ENCODE measurements at places on chromosomes 2 and 18.

GRCh38 chr2:66853585-66853984 lies 418.7 kb downstream of the MEIS1 start:
- DNase-seq: no peak

DNA sequence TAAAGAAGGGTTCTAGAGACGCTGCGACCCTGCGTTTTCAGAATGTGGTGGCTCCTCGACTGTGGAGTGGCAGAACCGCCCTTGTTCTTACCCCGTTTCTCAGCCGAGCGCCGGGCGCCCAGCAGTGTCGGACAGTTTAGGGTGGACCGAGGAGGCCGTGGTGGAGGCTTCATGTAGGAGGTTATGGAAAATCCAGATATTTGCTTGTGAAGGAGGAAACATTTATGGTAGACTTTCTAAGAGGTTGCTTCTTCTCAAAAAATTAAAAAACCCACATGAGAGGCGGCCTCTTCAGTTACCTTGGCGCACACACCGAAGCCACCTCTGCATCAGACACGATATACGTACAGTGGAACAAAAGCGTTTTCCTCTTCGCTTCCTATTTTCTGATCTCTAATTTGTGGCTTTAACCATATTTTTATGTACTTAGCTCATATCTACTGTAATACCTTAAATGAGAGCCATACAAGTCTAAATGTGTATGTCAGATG lies 120.8 kb downstream of the NFATC1 start:
- DNase-seq: no peak

DNA sequence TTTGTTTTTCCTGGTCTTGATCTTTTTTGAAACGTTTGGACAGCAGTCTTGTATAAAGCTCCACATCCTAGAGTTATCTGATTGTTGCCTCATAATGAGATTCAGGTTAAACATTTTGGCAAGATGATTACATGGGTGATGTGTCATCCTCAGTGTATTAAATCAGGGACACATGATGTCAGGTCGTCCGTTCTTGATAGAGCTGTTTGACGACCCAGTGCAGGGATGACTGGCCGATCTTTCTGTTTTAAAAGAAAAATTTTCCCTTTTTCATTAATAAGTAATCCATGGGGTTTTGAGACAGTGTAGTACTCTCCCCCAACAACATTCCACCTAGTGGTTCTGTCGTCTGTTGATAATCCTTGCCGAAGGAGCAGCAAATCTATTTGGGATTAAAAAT lies 44.5 kb upstream of the SERPINB2 start:
- DNase-seq: no peak

DNA sequence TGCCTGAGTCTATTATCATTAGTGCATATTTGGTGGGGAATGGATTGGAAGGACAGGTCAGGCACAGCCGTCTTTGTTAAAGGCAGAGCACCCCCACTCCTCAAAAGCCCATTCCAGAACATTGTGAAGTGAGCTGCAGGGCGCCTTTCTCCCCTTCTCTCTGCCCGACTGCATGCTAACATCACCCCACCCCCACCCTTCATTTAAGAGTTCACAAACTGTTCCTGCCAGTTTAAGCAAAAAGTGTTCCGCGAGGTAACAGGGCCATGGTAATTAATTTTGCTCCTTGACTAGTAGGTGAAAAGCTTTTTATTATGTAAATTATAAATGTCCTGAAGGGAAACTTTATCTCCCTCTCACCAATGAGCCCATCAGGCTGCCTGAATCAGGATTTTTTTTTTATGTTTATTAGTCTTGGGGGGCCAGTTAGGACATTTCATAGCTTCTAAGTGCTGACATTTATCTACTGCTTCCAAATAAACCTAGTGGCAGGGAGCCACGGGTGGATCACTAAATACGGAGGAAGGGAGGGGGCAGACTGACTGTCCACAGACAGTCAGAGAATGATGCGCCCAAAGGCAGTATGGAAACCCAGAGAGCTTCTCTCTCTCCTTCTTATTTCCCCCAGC lies 99.4 kb downstream of the FTCDNL1 start:
- no peak for DNase-seq

DNA sequence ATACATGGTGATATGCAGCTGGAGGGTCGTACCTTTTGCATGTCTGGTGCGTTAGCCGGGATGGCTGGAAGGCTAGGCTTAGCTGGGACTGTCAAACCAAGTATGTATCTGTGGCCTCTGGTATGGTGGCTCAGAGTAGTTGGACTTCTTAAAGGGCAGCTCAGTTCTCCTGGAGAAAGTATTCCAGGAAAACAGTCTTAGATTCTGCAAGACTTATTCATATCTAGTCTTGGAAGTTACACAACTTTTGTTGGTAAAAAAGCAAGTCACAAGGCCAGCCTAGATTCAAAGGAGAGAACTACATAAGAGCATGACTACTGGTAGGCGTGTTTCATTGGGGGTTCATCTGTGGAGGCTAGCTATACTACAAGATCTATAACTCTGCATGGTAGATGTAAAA lies 45.5 kb downstream of the EML4 start:
- DNase-seq: no peak

DNA sequence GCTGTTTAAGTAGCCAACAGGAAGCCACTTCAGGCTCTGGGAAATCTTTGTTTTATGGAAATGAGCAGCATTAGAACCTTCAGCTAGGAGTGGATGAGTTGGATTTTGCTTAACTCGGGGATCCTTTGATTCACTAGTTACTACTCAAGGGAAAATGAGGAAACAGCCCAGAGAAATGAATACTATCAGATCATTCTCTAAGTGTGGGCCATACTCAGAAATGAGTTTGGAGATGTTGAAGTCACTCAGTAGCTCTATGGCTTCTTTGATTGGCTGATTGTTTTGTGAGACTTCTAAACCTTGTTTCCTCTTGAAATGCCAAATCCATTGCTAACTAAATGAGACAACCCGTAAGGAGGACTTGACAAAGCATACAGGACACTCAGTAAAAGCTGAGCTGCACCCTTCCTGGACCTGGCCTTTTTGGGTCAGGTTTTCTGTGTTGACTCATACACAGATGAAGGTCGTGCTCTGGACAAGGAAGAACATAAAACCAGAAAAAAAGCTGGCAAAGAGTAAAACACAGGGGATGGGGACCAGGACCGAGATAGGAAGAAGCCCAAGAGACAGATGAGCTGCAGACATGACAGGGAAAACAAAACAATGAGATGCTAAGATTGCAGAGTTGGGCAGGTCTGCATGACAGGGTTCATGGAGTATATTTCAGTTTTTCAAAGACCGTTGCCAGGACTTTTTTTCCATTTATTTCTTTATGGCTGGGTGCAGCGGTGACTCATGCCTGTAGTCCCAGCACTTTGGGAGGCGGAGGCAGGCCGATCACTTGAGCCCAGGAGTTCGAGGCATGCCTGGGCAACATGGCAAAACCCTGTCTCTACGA lies 41.6 kb downstream of the INO80C start:
- DNase-seq: no peak

DNA sequence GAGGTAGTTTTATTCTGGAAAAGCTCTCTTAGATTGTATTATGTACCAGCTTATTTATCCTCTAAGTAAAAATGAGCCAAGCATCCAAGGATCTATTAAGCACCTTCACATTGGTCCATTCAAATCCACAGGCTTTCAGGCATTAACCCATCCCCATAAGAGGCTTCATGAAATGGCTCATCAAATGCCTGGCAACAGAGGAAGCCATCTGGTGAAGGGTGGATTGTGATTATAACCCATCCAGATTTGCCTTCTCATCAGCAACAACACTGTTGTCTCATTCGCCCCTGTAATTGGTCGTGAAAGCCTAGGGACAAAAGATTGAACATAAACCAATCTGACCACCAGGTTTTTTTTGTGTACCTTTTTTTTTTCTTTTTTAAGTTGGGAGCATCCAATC lies 134.3 kb upstream of the TACR1 start:
- DNase-seq: no peak

DNA sequence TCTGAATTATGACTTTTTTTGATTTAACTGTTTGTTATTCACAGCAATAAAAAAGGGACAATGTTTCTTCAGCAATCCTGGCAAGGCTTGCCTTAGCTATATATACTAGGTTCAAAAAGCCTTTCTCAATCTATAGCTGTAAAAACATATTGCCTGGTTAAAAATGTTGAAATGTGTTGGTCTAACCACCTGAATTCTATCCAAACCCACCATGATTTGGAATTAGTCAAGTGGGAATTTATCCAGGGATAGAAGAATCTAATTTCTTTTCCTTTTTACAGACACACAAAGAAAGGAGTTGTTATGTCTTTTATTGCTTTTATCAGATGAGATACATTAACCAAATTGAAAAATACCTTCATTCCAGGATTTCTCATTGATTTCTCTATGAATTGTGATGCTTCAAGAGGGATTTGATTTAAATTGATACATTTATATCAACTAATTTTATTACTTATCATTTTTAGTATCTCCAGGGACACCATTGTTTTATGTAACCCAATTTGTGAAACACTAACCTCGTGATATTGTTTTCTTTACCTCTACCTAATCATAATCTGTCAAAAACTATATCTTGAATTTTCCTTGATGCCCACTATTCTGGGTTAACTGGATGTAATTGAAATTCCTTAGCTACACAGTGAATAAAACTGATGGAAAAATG lies 88.1 kb downstream of the LRP1B start:
- no peak for DNase-seq

GRCh38 chr2:2577407-2577831 lies 246.3 kb upstream of the MYT1L start:
- no peak for DNase-seq

- DNase-seq: no peak
Observed at GRCh38 chr2:223389624-223390023, 212.5 kb downstream of the SCG2 start.

DNA sequence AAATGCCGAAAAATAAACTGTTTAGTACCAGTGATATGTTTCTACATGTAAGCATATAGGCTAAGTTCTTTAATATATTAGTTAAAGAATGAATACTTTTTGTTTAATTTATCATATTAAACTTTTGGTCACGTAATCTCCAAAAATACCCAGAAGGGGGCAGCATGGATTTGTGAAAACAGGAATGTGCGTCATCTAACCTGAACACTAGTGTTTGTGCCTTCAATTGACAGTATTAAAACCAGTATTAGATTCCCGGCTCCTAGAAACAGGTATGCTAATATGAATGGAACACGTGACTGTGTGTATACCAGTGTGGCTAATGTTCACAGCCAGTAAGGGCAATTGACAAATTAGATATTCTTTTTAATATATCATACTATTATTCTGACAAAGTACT lies 51.8 kb downstream of the WDR7 start:
- DNase-seq: peak; percentile 53

DNA sequence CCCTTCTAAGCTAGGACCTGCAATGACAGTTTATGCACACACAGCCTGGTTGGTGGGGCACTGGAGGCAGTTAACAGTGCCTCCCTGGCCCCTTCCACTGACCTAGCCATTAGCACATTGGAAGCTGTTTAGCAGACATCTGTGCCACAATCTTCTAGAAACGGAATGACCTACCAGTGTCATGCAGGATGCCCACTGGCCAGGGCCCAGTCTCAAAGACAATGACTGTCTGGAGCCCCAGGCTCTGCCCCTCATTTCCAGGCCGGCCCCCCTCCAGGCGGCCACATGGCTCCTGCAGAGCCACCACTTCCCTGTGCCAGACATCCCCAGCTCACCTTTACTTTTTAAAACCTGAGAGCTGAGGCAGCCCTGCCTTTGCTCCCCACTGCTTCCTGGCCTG lies 123.5 kb upstream of the CAPN13 start:
- DNase-seq: no peak

GRCh38 chr2:241598487-241598886 lies 38.5 kb downstream of the THAP4 start:
- DNase-seq: no peak

DNA sequence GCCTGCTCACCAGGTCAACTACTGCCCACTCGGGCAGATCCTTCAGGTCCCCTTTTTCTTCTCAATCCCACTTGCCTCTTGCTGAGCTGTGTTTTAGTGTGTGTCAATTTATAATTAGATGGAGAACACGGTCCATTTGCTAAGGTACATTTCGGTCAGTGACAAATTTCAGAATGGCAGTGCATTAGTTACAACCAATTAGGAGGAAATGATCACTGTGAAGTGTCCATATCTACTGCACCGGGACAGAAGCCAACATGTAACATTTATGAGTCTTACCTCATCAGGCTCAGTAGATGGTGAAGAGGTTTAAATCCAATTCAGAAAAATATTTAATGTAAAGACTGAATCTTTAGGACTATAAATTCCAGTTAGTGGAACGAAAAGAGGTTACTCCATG lies 47.7 kb downstream of the CMPK2 start:
- DNase-seq: no peak

GRCh38 chr2:28281739-28282138 lies 110.9 kb upstream of the FOSL2 start:
- no peak for DNase-seq

DNA sequence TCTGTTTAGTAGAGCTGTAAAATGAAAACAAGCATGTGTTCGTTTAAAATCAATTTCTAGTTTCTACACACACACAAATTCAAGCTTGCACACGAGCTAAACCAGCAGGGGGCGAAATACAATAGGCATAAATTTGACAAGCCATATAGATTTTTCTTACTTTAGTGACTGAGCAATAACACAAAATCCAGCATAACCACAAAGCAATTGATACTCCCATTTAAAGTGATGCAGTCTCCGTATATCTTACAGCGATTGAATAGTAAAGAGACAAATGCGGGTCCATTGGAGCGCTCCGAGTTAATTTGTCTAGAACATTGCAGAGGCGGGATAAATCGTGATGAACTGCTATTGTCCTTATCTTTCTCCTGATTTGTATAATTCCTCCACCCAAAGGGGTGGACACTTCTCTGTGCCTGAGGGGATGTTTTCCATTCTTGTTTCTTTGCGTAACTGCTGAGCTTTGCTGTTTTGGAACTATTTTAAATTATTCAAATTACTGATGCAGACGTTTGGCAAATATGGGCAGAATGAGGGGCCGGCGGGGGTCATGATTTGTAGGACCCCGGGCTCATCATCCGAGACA lies 1.2 kb upstream of the AFTPH start:
- DNase-seq: peak; percentile 92

DNA sequence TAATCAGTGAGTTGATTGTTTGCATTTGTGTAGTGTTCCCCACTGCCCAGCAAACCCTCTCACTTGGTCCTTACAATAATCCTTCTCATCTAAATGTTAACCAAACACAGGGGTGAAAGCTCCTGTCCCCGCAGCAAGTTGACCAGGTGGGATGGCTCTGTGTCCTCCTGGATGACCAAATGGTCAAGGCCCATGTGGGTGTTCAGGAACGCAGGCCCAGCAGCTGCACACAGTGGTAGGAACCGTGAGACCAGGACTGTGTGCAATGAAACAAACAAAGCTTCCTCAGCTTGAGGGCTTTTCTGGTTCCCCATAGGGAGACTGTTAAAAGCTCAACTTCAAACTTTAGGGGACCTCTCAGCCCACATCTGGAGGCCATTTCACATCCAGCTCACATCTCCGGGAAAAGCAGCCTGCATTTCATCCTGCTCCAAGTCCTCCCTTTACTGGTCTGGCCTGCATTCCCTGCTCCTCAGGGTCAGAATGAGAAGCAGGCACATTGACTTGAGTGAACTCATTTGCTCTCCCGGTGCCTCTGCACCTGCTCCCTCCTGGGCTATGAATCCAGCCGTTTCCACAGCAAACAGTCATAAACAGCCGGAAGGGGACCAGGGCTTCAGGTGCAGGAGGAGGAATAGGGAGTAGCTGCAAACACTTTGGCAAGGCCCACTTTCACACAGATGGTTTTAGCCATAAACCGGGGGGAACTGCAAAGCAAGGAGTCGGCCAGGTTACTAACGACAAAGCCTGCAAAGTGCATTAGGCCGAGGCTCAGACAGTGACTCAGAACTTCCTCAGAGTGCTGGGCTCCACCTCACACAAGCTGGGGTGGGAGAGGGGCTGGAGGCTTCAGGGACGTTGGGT lies 144.7 kb downstream of the CAPN13 start:
- peak; percentile 35 for DNase-seq

Measured in Kasumi-1 (cell line).